ENCODE measurements at places on chromosomes 1 and 21. TPM values are rescaled to one million over a fixed set of nuclear protein-coding genes. Genes with fewer than 3 reads are reported as not detected.
A peak's percentile ranks its signal among the peaks of the same experiment; 100 is the strongest.

DNA sequence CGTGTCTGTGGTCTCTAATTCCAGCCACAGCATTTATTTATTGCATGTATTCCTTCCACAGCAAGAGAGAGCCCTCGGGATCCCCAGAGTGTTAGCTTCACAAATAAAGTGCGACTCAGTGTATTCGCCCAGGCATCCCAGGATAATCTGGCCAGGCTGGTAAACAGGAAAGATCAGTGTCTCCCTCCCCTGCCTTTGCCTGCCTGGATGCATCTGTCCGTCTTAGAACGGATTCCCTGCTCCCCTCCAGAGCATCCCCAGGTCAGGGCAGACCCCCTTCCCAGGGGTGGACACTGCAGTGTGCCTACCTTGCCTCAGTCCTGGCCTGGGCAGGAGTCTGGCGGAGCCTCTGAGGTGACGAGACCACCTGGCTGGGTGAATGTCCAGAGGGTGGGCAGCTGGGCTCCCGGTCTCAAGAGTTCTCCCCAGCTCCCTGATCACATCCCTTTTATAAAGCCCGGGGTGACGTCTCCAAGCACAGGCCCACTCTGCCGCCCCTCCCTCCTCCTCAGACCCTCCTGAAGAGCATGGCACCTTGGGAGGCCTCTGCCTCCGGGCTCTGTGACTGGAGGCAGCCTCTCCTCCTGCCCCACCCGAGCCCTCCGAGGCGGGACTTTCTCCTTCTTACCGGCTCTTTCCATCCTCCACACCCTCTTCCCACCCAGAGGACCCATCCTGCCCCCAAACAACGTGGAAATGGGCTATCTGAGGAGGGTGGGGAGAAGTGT is at the start of gene KISS1:
Gene KISS1, minus strand, starts transcription at position 424 of the 728 bp plus-strand sequence. CDS start 3,615 bp downstream, outside the sequence.
- no peak for DNase-seq

DNA sequence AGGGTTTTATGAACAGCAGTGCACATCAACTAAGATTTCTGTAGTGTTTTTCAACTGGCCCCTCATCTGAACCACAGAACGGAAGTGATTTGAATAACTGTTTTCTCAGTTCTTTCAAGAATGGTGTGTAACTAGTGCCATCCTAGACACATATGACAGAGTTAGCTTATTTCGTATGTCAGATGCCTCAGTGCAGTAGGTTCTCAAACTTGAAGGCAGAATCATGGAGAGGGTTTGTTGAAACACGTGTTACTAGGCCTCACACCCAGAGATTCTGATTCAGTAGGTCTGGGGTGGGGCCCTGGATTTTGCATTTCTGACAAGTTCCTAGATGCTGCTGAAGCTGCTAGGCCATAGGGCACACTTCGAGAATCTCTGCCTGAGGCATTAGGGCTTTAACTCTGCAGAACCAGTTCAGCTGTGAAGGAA is 49.0 kb downstream of the SCCPDH start:
- no peak for DNase-seq

GRCh38 chr1:180291004-180291403 is 60.9 kb downstream of the LHX4 start:
- no peak for DNase-seq

DNA sequence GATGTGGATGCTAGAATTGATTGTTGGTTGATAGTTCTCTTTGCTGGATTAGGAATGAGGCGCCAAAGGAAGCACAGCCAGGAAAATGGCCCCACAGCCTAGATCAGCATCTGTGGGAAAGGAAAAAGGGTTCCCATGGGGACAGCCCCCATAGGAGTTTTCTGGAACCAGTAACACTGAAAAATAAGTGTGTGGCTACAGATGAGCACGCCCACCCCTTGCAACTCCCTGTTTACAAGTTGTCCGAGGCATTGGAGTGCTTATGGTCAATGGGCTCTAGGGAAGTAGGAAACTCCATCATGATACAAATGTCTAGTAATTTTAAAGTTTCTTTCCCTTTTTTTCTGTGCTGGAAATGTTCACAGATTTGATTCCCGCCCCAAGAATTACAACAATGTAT is 23.8 kb upstream of the UBE2U start:
- DNase-seq: no peak

- DNase-seq: peak; percentile 28
These were observed 774 bp upstream of the ABL2 start for GRCh38 chr1:179230251-179230650.

DNA sequence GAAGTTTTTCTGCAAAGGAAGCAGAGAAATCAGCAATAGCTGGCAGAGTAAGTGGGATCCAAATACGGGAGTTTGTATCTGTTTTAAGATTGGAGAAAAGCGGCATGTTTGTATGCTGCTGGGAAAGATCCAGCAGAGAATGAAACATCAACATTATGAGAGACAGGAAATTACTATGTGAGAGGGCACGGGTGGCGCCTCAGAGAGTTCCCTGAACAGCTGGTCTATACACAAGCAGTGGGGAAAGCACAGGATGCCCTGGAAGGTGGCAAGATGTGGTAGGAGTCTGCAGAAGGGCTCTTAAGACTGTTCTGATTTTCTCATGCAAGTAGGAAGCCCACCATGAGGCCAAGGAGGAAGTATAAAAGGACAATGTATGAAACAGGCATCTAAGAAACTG is 130.4 kb downstream of the RERE start:
- peak; percentile 87 for DNase-seq

DNA sequence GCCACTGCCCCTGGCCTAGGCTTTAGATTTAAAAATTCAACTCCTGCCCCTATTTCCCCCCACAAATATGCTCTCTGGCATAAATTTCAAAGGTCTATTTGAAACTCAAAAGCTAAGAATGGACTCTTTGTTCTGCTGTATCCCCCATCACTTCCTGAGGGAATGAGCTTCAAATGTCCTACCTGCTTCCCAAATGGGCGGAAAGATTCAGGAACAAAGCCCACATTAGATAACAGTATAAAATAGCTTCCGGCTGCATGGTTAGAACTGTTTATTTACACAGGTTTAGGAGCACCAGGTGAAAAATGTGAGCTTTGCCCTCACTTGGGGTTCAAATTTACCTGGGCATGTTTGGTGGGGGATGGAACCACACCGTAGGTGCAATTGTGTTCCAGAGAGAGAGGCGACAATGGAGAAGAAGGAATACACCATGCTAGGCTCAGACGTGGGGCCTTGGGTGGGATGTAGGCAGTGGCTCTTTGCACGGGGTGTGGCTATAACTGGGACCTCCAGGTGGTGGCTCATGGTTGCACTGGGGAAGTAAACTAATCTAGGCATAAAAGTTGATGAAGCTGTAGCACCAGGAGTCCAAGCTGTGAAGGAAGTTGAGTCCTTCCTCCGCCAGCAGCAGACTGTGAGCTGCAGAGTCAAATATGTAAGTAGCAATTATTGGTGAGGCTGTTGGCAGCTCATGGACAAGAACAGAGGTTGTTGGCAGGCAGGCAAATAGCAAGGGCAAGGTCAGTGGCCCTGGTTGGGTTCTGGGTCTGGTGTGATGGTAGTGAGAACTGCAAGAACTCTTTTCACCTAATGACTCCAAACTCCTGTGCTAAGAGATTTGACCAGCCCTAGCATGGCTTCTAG is 41.5 kb upstream of the SRSF10 start:
- peak; percentile 30 for DNase-seq

DNA sequence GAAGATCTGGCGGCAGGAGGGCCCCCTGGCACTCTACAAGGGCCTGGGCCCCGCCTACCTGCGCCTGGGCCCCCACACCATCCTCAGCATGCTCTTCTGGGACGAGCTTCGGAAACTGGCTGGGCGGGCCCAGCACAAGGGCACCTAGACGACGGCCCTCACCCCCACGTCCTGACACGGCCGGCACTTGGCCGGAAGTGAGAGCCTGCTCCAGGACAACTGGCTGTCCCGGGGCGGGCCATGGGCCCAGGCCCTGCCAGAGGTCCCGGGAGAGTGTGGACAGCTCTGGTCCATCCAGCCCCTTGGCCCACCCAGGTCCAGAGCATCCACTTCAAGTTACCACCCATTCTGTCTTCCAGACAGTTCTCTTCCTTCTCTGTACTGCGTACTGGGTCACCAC is 3.0 kb upstream of the TMEM82 start:
- DNase-seq: no peak

- no peak for DNase-seq
These were observed 22.7 kb upstream of the ZNF436 start for GRCh38 chr1:23392125-23392855.

- no peak for DNase-seq
These were observed 73.5 kb downstream of the RRAGC start for GRCh38 chr1:38786040-38786436.

DNA sequence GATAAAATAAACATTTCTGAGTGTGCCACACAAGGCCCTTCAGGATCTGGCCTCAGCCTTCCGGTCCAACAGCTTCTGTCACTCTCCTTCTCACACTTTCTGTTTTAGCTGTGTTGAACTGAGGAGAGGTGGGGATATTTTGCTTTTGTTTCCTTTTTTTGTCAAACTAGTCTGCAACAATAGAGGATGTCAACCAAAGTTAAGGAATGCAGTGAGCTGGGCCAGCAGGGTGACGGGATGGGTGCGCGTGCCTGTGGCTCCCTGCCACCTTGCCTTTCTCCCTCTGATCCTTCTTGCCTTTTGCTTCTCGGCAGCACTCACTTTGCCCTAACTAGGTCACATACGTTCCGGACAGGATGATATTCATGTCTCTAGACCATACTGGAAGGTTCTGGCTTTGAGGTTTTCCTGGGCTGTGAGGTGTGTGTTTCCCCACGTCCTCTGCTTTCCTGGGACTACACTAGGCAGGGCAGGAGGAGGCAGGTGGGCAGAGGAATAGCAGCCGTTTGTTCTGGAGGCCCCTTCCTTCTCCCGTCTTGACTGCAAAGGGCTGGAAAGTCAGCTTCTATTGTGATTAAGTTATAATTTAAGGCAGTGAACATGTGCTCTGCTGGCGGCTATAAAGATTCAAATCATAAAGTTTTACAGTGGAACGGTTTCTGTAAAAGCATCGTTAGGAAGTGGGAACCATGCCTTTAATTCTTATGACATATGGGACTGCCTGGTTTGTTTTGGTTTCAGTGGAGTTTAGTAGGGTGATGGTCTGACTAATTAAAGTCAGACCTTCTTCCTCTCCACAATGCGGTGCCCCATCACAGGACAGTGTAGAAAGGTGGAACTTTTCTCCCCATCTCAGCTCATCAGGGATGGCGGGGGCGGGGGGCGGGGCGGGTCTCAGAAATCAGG is 67.8 kb downstream of the RNF220 start:
- DNase-seq: no peak

- DNase-seq: no peak
These were observed 20.0 kb downstream of the ZNF678 start for GRCh38 chr1:227583354-227583753.

DNA sequence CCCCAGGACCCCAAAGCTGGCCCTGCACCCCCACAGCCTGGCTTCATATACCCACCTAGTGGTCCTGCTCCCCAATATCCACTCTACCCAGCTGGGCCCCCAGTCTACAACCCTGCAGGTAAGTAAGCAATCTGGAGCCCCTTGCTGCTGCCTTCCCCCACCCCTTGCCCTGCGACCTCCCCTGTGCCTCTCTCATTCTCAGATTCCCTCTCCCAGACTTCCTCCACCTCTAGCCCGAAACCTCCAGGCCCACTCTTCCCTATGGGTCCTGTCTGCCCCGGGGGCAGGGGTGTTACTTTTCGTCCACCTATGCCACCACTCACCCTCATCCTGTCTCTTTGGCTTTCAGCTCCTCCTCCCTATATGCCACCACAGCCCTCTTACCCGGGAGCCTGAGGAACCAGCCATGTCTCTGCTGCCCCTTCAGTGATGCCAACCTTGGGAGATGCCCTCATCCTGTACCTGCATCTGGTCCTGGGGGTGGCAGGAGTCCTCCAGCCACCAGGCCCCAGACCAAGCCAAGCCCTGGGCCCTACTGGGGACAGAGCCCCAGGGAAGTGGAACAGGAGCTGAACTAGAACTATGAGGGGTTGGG is 2.9 kb downstream of the SHISA4 start:
- no peak for DNase-seq

GRCh38 chr21:39307466-39307865 is 6.0 kb downstream of the BRWD1 start:
- no peak for DNase-seq

- no peak for DNase-seq
These were observed 198.4 kb downstream of the HHAT start for GRCh38 chr1:210527091-210527490.

DNA sequence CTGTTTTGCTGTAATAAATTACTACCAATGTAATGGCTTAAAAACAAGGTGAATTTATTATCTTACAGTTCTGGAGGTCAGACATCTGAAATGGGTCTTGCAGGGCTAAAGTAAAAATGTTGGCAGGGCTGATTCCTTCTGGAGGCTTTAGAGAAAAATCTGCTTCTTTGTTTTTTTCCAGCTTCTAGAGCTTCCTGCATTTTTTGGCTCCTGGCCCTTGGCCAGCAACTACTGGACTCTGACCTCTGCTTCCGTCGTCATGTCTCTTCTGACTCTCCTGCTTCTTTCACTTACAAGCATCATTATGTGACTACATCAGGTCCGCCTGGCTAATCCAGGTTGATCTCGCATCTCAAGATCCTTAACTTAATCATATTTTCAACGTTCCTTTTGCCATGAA is 350.9 kb downstream of the S1PR1 start:
- peak; percentile 22 for DNase-seq

Gene SH2D1B
- 0.05 TPM for total RNA-seq

Gene PADI3
- not detected for total RNA-seq

Gene ZNF683
- not detected for total RNA-seq

Gene ITLN2
- total RNA-seq: not detected

Gene TRABD2B
- not detected for total RNA-seq

Gene TNFRSF14
- total RNA-seq: 109 TPM

Gene GPR157
- 7.0 TPM for total RNA-seq
